CD4-positive, alpha-beta memory T cell (primary cell): ENCODE measurements at places on chromosomes 7 and 10. TPM values are rescaled to one million over a fixed set of nuclear protein-coding genes. Genes with fewer than 3 reads are reported as not detected.

Gene SLC35B4
- total RNA-seq: 10.5 TPM

DNA sequence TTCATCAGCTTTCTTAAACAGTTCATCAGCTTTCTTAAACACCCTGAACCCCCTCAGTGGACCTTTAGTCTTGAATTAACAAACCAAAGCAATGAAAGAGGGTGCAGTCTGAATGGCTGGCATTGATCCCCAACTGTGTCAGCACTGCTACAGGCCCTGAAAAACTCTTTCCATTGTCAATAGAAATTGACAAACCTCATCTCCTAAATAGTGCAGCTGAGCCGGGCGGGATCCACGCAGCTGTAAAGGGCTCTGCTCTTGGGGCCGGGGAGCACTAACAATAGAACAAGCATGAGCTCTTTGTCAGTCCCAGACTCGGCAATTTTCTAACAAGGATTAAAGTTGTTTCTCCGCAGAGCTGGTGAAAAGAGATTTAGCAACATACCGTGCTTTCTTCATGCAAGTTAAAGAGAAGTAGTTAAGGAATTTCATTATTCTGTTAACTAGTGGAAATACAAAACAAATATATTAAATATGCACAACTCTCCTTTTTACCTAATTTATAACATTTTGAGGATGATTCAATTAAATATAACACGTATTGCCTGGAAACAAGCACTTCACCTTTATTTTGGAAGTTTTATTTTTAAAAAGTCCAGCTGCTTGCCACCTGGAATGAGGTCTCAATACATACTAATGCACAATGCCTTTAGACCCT is 24.7 kb upstream of the FEZF1 start:
- H3K27ac ChIP-seq: no peak overlapping the region
- H3K36me3 ChIP-seq: no peaks in the 10 kb centered on the region
- no peaks in the 10 kb centered on the region for H3K27me3 ChIP-seq
- H3K4me1 ChIP-seq: no peaks in the 10 kb centered on the region
- DNase-seq: no peak
- no peak overlapping the region for H3K4me3 ChIP-seq

Gene LIPK
- total RNA-seq: not detected

DNA sequence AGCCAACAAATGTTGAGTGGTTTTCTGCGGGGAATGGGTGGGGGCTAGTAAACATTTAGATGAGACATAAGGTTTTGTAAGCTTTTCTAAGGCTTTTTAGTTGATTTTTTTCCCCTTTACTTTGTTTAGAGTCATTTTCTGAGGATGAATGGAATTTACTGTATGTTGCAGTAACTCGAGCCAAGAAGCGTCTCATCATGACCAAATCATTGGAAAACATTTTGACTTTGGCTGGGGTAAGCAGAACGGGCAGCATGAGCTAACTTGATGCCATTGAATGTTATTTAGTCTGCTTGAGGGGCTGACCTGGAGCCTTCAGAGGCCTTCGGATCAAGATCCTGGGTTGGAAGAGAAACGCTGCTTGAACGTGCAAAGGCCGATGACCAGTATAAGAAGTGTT is 37.3 kb downstream of the FBH1 start:
- H3K27me3 ChIP-seq: no peaks in the 10 kb centered on the region
- DNase-seq: no peak
- H3K4me3 ChIP-seq: no peak overlapping the region
- peaks cover 55% of the 10 kb centered on the region for H3K36me3 ChIP-seq
- H3K4me1 ChIP-seq: no peaks in the 10 kb centered on the region
- no peak overlapping the region for H3K27ac ChIP-seq

DNA sequence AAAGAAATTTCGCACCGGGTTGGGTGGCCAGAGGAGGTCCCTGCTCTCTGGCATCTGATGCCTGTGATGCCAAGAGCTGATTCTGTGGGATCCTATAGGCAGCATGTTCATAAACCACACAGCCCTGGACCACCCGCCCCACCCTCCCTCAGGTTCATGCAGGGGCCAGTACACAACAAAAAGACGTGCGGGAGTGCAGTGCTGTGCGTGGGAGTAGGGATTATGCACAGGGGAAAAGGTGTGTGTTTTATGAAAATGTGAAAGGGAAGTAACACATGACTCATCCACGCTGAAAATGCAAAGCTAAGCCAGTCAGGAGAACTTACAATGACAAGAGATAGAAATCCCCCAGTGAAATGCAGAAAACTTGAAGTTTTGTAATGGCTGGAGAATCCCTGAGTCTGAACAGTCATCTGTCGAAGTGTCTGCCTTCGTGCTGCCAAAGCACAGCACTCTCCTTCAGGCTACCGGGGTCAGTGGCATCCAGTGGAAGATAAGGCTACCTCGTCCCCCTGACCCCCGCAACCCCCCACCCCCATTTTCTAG is 1.1 kb downstream of the KIAA1217 start:
- H3K4me1 ChIP-seq: no peaks in the 10 kb centered on the region
- H3K36me3 ChIP-seq: no peaks in the 10 kb centered on the region
- no peak overlapping the region for H3K27ac ChIP-seq
- no peak for DNase-seq

GRCh38 chr10:52424341-52424740 is 110.3 kb downstream of the DKK1 start:
- H3K4me3 ChIP-seq: no peak overlapping the region
- no peaks in the 10 kb centered on the region for H3K36me3 ChIP-seq
- H3K4me1 ChIP-seq: no peaks in the 10 kb centered on the region

Gene INSIG1
- total RNA-seq: 41.8 TPM

- DNase-seq: no peak
- H3K4me3 ChIP-seq: no peak overlapping the region
- H3K27ac ChIP-seq: no peak overlapping the region
- no peaks in the 10 kb centered on the region for H3K4me1 ChIP-seq
Measured at GRCh38 chr7:82593780-82594179, 150.2 kb upstream of the CACNA2D1 start.

- no peaks in the 10 kb centered on the region for H3K4me1 ChIP-seq
- no peaks in the 10 kb centered on the region for H3K36me3 ChIP-seq
- H3K4me3 ChIP-seq: no peak overlapping the region
- no peak overlapping the region for H3K27ac ChIP-seq
Measured at GRCh38 chr7:68547181-68547580, 1051.1 kb upstream of the AUTS2 start.

GRCh38 chr10:1310271-1310789 is 254.1 kb downstream of the WDR37 start:
- H3K27ac ChIP-seq: no peak overlapping the region
- no peak for DNase-seq
- no peaks in the 10 kb centered on the region for H3K36me3 ChIP-seq
- H3K27me3 ChIP-seq: no peaks in the 10 kb centered on the region
- H3K4me3 ChIP-seq: no peak overlapping the region

- no peak overlapping the region for H3K27ac ChIP-seq
- H3K4me3 ChIP-seq: no peak overlapping the region
- no peak for DNase-seq
- H3K36me3 ChIP-seq: no peaks in the 10 kb centered on the region
- H3K27me3 ChIP-seq: no peaks in the 10 kb centered on the region
Measured at GRCh38 chr7:127504715-127505114, 80.7 kb downstream of the GCC1 start.

Gene SPDYE5
- total RNA-seq: 0.29 TPM

DNA sequence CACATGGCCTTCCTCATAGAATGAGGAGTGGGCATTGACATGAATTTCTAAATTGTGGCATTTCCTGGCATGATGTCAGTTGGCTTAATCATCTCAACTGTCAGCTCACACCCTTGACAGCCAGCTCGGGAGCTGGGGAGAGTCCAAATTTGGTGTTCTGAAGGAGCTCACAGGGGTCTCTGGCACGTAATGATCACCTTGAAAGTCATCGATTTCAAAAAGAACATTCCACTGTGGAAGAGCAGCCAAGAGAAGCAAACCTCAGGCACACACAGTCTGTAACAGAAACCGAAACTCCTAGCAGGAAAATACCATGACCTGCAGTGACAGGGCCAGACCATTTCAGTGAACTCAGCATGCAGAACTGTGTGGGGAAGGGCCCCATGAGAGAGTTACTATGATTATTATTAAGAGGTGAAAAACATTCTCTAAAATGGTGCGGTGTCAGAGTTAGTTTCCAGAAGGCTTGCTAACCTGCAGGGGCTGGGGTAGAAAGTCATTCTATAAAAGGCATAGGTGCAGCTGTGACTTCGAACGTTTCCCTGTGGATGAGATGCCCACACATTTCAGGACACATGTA is 26.4 kb upstream of the KLF6 start:
- H3K27me3 ChIP-seq: no peaks in the 10 kb centered on the region
- DNase-seq: peak; percentile 49
- H3K27ac ChIP-seq: peak overlapping the region; percentile 99
- peaks cover 79% of the 10 kb centered on the region for H3K4me1 ChIP-seq

Gene TNPO3
- total RNA-seq: 41.7 TPM

GRCh38 chr10:101050208-101051069 is 11.3 kb upstream of the KAZALD1 start:
- no peak overlapping the region for H3K4me3 ChIP-seq
- no peak overlapping the region for H3K27ac ChIP-seq
- peaks cover 10% of the 10 kb centered on the region for H3K4me1 ChIP-seq
- H3K36me3 ChIP-seq: no peaks in the 10 kb centered on the region
- peak; percentile 73 for DNase-seq

GRCh38 chr10:75038335-75038734 is 73.1 kb upstream of the SAMD8 start:
- no peaks in the 10 kb centered on the region for H3K36me3 ChIP-seq
- H3K4me3 ChIP-seq: no peak overlapping the region
- H3K27ac ChIP-seq: no peak overlapping the region
- no peaks in the 10 kb centered on the region for H3K27me3 ChIP-seq
- H3K4me1 ChIP-seq: peaks cover 6% of the 10 kb centered on the region
- no peak for DNase-seq

GRCh38 chr7:80498481-80499349 is 13.1 kb downstream of the GNAT3 start:
- no peak for DNase-seq
- no peaks in the 10 kb centered on the region for H3K4me1 ChIP-seq
- H3K27me3 ChIP-seq: no peaks in the 10 kb centered on the region
- no peak overlapping the region for H3K27ac ChIP-seq

Gene DOCK4
- 1.5 TPM for total RNA-seq
